ENCODE measurements at places on chromosomes 1 and 21.

DNA sequence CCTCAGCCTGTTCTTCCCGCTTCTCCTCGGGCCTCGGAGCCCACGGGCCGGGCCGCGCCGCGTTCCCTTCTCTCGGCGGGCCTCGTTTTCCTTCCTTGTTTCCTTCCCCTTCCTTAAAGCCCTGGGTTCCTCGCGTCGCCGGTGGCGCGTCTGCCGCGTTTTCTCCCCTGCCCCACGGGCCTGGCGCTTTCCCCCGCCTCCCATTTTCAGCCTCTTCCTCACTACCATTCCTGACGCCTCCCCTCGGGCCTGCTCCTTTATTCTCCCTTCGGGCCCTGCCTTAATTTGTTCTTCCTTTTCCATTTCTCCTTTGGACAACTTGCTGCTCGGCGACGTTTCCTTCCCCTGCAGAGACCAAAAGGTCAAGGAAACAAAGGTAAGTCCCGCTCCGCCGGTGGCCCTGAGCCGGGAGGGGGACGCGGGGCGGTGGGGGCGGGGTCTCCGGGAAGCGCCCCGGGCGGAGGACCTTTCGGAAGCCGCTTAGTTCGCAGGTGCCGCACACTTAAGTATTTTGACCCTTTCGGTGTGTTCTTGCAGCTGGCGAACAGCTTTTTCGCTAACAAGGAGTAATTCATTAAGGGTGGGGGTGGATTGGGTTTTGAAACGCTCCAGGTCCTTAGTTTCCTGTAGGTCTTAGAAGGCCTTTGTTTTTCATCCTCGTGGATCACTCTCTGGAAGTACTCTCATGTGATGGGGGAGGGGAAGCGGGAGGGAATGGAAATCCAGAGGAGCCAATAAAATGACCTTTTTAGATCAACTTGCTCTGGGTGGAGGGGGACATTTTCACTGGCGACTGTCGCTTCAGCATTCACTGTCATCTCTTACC lies 780 bp downstream of the YTHDF2 start:
- DNase-seq = peak; percentile 45

DNA sequence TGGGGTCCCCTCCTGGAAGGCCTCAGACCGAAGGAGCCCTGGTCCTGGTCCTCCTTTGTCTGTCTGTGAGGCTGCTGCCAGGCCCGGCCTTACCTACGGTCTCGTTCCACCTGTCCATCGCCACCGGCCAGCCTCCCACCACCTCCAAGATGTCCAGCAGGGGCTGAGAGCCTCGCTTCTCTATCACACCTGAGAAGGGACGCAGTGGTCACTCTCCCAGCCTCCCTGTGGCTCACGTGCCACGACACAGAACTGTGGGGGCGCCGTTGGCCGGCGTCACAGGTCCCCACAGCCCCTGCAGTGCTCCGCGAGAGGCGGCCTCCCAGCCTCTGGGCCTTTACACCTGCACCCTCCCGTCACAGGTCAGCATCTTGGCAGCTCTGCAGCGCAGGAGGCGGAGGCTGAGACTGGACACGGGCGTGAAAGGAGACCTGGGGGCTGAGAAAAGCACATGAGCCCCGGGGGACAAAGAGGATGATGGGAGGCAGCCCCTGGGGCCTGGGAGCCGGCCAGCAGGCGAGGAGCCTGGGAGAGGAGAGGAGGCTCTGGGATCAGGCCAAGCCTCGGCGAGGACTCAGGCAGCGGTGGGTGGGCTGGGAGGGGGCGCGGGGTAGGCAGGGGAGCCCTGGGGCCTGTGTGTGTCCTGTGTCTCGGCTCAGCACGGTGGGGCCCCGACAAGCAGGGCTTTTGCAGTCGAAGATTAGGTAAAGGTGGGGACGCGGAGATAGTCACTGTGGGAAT lies 20.5 kb downstream of the PRXL2B start:
- DNase-seq = no peak

- no peak for DNase-seq
Measured at GRCh38 chr1:239427712-239428111, 41.3 kb downstream of the CHRM3 start.

- peak; percentile 85 for DNase-seq
Measured at GRCh38 chr1:95072532-95073419, at the start of gene ALG14. ALG14 (minus strand) TSS chr1:95072951; CDS start chr1:95072898, 53 bp downstream.

DNA sequence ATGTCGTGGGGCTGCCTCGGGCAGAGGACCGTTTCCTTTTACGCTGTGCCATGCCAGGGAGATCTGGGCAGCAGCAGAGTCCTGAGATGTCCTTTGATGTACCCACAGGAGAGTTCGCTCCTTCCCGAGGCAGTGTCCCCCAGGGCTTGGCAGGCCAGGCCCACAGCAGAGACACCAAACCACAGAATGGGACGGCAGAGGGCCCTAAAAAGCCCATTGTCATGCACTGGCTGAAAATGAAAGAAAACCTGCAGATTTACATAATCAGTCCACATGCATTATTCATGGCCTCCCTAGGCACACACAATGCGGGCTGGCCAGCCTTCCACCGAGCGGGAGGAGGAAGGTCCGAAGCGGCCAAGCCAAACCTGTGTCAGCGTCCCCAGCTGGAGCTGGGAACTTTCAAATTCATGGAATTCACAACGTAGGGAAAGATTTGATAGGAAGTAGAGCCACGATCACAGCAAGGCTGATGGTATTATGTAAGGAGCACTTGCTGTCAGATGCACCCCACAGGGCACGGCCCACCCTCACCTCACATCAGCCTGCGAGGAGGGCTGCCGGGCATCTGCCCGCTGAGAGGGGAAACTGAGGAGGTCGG lies 25.3 kb upstream of the EFHD2 start:
- no peak for DNase-seq

DNA sequence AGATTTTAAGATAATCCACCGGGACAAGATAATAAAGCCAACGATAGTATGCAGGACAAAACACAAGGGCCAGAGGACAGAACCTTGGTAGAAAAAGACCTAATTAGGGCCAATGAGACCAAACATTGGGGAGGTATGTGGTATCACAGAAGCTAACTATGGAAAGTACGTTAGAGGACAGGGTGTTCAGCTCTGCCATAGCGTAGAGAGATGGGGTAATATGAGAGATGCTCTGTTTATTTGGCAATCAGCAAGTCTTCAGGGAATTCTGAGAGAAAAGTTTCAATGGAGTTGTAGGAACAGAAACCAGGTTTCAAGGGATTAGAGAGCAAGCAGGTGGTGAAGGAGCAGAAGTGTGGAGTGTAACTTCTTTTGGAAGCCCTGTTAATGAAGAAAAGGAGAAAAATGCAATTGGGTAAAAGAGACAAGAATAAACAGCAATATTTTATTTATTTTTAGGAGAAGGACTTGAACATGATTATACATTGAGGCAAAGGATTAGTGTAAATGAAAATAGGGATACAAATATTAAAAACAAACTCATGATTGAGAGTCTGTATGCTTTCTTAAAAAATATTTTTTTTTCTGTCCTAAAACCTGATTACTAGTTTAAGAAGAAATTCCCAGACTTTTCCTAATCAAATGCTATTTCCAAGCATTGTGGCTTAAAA lies 24.0 kb downstream of the EEIG2 start:
- no peak for DNase-seq

- no peak for DNase-seq
Measured at GRCh38 chr1:220983877-220984635, 104.8 kb downstream of the HLX start.

- DNase-seq = peak; percentile 40
Measured at GRCh38 chr1:245588116-245588639, 433.4 kb downstream of the KIF26B start.

DNA sequence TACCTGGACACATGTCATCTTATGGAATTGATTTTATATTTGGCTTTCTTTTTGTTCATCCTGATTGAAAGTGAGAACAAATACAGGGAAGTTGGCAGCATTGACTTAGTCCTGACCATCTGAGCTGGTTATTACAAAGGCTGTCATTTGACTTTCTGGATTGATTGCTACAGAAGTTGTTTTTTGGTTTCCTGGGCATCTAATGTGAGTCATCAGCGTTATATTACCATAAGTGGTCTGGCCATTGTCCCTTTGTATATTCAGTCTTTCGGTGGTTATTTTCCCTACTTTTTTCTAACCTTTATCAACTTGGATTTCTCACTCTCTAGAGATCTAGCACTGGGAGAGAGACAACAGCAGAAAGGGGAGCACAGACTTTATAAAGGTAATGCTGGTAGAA lies 1646.5 kb downstream of the MRPL39 start:
- DNase-seq = no peak

- no peak for DNase-seq
Measured at GRCh38 chr1:230435108-230435507, 9.0 kb upstream of the PGBD5 start.

Data from BE2C (cell line).